ENCODE measurements at places on chromosomes 16 and 17. TPM values are rescaled to one million over a fixed set of nuclear protein-coding genes. Genes with fewer than 3 reads are reported as not detected.

- no peak for DNase-seq
Observed at GRCh38 chr16:75588716-75589115, 22.5 kb downstream of the GABARAPL2 start.

- DNase-seq = no peak
Observed at GRCh38 chr17:40242774-40243173, 23.7 kb downstream of the WIPF2 start.

DNA sequence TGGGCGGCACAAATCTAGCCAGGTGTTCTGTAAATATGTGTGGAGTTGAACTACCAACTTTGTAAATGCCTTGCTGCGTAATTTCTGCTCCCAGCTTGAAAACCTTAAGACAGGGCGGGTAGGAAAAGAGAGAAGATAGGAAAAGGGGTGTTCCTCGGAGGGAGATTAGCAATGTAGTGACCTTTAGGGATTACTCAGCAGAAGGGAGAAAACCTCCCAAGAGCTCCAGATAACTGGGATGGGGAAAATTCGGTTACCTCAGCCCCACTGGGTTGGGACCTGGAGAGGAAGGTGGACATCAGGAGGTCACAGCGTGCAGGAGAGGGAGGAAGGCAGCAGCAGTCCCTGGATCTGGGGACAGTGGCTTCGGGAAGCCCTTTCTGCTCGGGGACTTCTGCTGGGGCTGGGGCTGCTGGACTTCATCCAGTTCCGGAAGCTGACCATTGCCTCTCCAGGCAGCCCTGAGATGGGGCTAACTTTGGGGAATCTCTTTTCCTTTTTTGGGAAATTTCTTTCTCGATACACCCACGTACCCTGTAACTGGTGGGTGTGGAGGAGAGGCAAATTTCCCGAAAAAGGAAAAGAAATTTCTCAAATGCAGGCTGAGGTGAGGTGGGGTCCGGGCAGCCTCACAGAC lies 39.2 kb downstream of the MPRIP start:
- DNase-seq = no peak

DNA sequence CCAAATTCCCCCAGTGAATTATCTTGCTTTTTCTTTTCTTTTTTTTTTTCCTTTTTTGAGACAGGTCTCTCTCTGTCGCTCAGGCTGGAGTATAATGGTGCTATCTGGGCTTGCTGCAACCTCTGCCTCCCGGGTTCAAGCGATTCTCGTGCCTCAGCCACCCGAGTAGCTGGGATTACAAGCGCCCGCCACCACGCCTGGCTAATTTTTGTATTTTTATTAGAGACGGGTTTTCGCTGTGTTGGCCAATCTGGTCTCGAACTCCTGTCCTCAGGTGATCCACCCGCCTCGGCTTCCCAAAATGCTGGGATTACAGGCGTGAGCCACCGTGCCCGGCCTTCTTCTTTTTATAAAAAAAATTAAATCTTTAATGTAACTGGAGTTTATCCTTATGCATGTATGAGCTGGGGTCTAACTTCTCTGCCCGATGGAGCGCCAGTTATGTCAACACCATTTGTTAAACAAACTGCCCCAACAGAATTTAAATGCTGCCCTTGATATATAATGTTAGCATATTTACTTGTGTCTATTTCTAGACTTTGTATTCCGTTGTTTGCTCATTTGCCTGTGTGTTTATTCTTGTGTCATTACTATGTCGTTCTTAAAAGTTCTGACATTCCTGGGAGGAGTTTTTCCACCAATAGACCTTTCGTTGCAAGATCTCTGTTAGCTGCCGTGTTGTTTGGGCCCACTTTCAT lies 535 bp upstream of the AURKB start:
- DNase-seq = no peak

DNA sequence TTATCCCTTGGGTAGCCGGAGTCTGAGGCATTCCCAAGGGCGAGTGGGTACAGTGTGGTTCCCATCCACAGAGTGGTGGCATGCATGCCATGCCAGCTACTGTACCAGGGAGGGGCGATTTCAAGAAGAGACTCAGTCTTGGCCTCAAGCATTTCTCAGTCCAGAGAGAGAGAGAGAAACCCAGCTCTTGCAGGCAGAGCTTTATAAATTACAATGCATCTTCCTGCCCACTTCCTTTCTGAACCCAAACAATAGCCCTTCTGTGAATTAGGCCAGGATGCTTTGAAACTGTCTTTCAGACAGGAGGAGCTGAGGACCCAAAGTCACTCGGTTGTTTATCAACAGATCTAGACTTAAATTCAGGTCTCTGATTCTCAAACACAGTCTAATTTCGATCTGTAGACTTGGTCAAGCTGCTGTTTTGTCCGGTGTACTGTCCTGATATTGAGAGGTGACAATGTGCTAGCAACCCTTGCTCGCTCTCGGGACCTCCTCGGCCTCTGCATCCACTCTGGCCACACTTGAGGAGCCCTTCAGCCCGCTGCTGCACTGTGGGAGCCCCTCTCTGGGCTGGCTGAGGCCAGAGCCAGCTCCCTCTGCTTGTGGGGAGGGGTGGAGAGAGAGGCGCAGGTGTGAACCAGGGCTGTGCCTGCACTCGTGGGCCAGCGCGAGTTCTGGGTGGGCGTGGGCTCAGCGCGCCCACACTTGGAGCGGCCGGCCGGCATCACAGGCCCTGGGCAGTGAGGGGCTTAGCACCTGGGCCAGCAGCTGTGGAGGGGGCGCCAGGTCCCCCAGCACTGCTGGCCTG lies 408.0 kb downstream of the UTP18 start:
- no peak for DNase-seq

- DNase-seq = no peak
Observed at GRCh38 chr16:78134944-78135619, 35.6 kb downstream of the WWOX start.

GRCh38 chr17:4501295-4501949 lies 2.7 kb downstream of the SPNS2 start:
- no peak for DNase-seq

- no peak for DNase-seq
Observed at GRCh38 chr16:79564671-79565107, 35.8 kb downstream of the MAF start.

- no peak for DNase-seq
Observed at GRCh38 chr17:76689859-76690258, 20.9 kb downstream of the MXRA7 start.

- DNase-seq = no peak
Observed at GRCh38 chr17:42120161-42120769, 902 bp downstream of the KAT2A start.

- no peak for DNase-seq
Observed at GRCh38 chr17:36817483-36818048, 119.7 kb upstream of the LHX1 start.

- peak; percentile 17 for DNase-seq
Observed at GRCh38 chr17:4130715-4131114, 12.1 kb downstream of the ZZEF1 start.

GRCh38 chr17:55546481-55546880 lies 35.2 kb upstream of the SMIM36 start:
- DNase-seq = no peak

- DNase-seq = peak; percentile 90
Observed at GRCh38 chr17:32275060-32276042, 9.7 kb downstream of the RHBDL3 start.

The PLD6 gene
- total RNA-seq = 1.1 TPM

The HBA2 gene
- not detected for total RNA-seq

The HAS3 gene
- 0.28 TPM for total RNA-seq

The NHLRC4 gene
- total RNA-seq = 0.56 TPM

The TNFSF13 gene
- total RNA-seq = 0.56 TPM

The GCGR gene
- not detected for total RNA-seq

The TBX21 gene
- total RNA-seq = not detected

The KRT40 gene
- not detected for total RNA-seq
